ENCODE measurements at places on chromosomes 2 and 18. TPM values are rescaled to one million over a fixed set of nuclear protein-coding genes. Genes with fewer than 3 reads are reported as not detected.

REG1B gene
- not detected for polyA plus RNA-seq

IL37 gene
- not detected for polyA plus RNA-seq

- no peak for DNase-seq
These were observed 269.5 kb upstream of the ZSWIM2 start for GRCh38 chr2:187118331-187119099.

DNA sequence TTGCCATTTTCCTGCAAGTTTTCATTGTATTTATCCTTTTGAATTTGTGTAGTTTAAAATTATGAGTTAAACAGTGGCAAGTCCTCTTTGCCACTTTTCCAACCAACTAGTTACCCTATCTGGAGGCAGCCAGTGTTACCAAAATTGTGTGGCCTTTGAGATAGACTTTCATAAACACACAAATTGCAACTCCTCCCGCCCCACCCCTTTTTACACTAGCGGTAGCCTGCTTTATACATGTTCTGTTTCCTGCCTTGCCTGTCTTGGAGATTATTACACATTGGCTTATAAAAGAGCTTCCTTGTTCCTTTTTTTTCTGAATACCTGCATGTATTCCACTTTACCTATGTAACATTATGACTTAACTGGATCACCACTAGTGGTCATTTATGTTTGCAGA lies 56.5 kb downstream of the RPIA start:
- DNase-seq, result no peak

DNA sequence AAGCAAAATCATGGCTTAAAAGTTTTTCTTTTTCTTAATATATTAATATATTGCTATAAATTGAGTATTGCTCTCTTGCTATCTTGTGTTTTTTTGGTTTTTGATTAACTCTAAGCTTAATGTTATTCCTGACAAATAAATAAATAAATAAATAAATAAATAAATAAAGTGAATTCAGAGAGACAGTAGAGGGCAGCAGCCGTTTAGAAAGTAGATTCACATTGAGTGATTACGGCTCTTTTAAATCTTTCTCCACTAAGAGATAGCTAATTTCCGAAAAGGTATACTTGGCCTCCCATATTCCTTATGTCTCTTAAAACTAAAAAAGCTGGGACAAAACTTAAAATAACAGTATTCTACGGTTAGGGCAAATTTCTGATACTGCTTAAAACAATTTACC lies 34.3 kb downstream of the MSH2 start:
- no peak for DNase-seq

DNA sequence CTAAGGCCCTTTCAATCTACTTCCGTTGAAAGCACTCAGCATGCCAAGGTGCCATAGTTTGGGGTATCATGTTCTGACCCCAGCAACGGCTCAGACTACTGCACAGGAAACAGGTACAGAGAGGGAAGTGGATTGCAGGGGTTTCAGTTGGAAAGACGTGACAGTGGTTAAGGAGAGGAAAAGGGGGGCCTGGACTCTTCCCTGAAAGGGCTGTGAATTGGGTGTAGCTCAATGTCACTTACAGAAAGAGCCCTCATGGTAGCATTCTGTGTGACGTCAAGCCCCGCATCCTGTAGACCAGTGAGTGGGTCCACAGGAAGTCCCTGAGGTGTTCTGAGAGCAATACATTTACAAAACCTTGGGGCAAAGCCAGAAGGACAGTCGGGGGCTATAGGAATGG lies 121.5 kb upstream of the GYPC start:
- DNase-seq, result no peak

DNA sequence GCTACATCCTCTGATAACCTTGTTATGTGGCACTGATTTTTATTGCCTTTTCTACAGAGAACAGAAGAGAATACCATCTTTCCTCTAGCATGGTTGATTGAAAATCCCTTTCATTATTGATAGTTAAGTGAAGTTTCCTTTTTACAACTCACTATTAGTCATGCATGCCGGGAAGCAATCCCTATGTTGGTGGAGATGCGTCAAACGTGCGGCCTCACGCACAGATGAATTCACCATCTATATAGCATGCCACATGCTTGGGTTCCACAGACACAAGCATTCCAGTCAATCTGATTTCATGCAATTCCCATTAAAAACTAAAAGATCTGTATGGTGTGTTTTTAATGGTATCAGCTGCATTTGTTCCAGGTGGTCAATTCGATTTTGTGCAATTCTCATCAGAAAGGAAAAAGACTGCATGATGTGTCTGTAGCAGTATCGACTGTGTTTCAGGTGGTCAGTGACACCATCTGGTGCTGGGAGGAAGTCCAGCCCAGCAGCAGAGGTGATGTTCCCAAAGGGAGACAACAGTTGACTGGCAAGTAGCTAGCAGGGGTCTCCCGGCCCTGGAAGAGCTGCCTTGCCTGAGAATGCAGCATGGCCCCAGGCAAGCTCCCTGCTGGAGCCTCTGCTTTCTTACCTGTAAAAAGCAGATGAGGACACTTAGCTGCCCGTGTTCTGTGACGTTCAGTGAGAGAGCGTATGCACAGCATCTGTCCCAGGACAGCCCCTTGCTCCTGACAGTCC lies 151.3 kb upstream of the NCK2 start:
- DNase-seq, result no peak

DNA sequence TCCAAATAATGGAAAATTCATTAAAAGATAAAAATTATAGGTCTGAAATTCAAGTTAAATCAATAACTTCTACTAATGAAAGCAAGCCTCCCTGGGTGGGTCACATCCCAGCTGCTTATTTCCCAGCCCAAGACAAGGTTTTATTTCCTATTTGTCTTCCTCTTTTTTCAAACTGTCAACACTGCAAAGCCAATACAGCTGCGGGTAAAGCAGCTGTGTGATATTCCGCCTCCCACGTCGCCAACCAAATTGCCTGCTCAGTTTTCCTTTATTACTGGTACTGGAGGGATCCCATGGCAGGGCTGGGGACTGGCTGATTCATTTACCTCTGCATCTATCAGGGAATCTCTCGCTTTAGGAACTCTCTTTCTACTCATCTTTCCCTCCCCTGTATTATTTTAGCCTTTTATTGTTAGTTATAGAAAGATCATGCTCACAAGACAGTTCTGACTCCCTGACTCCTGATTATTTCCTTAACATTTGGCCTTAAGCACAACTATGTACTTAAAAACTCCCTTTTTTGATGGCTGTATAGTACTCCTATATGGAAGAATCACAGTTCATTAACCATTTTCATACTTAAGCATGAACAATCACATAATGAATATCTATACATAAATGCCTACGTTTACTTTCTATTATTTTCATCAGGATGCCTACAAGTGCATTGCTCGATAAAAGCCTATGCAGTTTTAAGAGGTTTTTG lies 253.1 kb downstream of the CDCA7 start:
- no peak for DNase-seq
